Regular cardiac myocyte (primary cell): ENCODE measurements at places on chromosomes 2 and 18. TPM values are rescaled to one million over a fixed set of nuclear protein-coding genes. Genes with fewer than 3 reads are reported as not detected.

Gene CCL20
- total RNA-seq, result 1.3 and 57.5 TPM in 2 replicates

Gene SCYGR6
- total RNA-seq, result not detected in 2 replicates

Gene REG3A
- not detected in 2 replicates for total RNA-seq

Gene TMEM37
- under 0.01 and 0.19 TPM in 2 replicates for total RNA-seq

Gene LRRC30
- total RNA-seq, result not detected in 2 replicates

Gene SAG
- not detected in 2 replicates for total RNA-seq

Gene NT5DC4
- not detected in 2 replicates for total RNA-seq

Gene HOXD3
- total RNA-seq, result 0.28 TPM in 1 of 2 replicates, not detected in the other
